ENCODE measurements at places on chromosomes 11 and 22.

DNA sequence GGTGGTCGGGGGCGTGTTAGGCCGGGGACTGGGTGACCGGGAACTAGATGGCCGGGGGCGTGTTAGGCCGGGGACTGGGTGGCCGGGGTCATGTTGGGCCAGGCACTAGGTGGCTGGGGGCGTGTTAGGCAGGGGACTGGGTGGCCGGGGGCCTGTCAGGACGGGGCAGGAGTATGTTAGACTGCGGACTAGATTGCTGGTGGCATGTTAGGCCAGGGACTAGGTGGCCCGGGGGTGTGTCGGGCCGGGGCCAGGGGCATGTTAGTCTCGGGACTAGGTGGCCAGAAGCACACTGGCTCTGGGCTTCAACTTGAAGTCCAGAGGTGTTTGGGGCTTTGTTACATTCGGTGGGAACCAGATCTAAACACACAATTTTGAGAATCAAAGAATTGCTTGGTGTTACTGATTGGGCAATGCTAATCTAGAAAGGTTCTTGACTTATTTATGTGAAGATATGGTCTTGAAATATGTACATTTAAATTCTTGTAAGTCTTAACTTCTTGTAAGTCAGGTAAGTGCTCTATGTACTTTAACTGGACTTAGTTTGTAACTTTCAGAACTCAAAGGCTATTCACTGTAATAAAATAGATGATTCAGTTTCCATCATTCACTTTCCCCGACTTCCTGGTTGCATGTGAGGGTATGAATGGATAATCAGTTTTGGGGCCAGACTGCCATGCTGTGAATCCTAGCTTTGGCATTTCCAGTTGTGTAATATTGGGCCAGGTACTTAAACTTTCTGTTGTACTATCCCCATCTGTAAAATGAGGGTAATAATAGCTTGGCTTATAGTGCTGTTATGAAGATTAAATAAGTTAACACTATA, 1.1 kb downstream of the EXT2 start:
- DNase-seq, result no peak

DNA sequence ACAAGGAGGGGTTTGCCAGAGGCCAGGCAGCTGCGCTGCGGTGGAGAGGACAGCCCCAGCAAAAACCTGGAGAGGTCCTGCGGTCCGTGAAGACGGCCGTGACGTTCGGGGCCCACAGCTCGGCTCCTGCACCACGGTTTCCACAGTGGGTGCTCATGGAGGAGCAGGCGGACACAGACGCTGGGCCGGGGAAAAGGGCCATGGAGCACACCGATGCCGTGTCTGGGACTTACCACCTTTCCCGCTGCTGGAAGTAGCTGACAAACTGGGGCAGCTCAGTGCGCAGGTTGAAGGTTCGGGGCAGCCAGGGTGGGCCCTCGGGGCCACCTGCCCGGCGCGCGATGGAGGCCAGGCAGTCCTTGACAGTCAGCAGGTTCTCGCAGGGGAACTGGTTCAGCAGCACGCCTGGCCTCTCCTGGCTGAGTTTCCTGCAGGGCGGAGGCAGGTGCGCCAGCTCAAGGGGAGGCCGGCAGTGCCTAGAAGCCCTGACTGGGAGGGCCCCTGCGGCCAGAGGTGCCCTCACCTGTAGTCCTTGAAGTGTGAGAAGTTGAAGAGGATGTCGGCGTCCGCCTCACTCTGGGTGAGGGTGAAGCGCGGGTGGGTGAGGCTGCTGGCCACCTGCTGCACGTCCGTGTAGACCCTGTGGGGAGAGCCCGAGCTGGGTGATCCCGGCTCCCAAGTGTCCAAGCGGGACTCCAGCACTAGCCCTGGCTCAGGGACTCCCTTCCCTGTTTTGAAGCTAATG, 12.8 kb downstream of the TTLL12 start:
- DNase-seq, result no peak

- DNase-seq, result no peak
These were observed 244.0 kb downstream of the CASP12 start for GRCh38 chr11:104654181-104654813.

GRCh38 chr11:86222081-86222480, 22.5 kb upstream of the EED start:
- DNase-seq, result no peak

GRCh38 chr11:70826541-70827335, 425.6 kb downstream of the SHANK2 start:
- DNase-seq, result no peak

DNA sequence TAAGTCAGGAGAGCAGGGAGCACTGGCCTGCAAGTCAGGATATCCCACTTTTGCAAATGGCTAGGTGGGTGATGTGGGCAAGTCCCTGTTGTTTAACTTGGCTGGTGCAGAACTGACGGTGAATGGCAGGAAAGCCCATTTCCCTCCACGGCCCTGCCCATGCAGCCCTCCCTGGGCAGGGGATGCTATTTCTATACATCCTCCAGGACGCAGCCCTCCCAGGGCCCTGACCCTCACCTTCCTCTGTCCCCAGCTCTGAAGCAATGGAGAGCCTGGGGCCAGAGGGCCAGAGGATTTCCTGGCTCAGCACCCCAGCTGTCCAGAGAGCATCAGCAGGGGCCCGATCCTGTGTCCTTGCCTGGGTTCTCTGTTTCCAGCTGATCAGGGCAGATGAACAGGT, 91.3 kb downstream of the TSPAN18 start:
- no peak for DNase-seq

- DNase-seq, result no peak
These were observed 6.0 kb upstream of the OR10D3 start for GRCh38 chr11:124176925-124177715.

DNA sequence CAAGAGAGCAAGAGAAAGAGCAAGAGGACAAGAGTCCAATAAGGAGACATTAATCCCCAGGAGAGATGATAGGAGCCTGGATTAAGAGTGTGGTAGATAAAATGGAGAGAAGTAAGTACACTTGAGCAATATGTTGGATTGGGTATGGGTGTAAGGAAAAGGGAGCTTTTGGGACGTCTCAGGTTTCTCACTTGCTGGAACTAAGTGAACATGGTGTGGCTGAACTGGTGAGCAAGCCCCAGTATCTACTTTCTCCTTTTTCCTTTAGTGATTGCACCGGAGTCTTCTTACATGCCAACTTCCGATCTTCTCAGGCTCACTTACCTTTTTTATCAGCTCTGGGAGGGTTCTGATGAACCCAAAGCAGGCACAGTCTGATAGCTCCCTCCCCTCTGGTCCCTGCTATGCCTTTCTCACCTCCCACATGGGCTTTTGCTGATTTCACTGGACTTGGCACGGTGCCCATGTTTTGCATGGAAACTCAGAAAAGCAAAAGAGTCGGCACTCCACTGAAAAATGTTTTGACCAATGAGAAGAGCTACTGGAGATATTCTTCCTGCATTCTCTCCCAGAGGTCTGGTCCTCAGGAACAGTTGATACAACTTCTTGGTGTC, 14.5 kb upstream of the APLNR start:
- DNase-seq, result peak; percentile 40

- no peak for DNase-seq
These were observed 66.2 kb upstream of the LMO1 start for GRCh38 chr11:8329847-8330361.

- peak; percentile 49 for DNase-seq
These were observed 9.8 kb upstream of the DDX10 start for GRCh38 chr11:108654994-108655631.

GRCh38 chr22:49305966-49306631, 521.6 kb downstream of the BRD1 start:
- no peak for DNase-seq

- DNase-seq, result no peak
These were observed 77.4 kb downstream of the MS4A13 start for GRCh38 chr11:60592601-60593000.

DNA sequence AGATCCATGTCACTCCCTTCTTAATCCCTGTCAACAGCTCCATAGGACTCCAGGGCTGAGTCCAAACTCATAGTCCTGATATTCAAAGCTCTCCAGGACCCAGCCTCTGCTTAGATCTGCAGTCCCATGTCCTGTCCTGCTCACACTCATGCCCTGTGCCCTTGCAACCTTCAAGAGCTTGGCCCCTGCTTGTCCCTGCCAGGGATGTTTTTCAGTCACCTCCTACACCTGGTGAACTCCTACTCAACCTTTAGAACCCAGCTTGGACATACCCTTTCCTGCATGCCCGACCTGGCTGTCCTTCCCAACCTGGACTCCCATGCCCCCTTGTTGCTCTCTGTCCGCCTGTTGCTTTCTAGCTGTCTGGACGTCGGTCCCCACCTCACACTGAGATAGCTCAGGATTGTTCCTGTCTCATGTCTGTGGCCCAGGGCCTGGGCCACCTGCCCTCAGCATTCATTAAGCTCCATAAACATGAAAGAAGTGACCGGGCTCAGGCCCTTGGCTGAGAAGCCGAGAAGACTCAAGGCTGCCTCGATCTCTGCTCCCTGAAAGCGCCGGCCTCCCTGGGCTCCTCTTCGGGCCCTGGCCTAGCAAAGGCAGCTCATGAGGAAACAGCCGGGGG, 48.8 kb upstream of the RTL6 start:
- no peak for DNase-seq

GRCh38 chr11:62546244-62546928, at the start of gene AHNAK:
Gene AHNAK, minus strand, starts transcription at chr11:62546806. Its CDS starts 10,708 bp downstream, at chr11:62536098.
- no peak for DNase-seq

DNA sequence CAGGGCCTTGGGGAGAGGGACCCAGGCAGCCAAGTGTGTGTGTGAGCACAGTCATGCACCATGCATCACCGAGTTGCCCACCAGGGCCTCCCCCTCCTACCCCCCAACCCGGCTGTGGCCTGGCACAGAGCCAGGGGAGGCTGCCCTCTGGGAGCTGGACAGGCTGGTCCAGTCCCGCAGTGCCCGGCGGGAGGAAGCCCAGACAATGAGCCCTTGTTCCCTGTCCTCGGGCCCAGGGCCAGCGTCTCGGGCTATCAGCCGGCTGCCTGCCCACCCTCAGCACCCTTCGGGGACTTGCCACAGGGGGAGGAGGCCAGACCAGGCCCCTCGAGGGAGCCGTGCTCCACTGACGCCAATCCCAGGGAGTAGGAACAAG, 4.5 kb downstream of the LRRC75B start:
- no peak for DNase-seq

- no peak for DNase-seq
These were observed 1.2 kb downstream of the SIK3 start for GRCh38 chr11:117097014-117097388.

- peak; percentile 36 for DNase-seq
These were observed 40.3 kb downstream of the OR5B17 start for GRCh38 chr11:58318532-58318931.

DNA sequence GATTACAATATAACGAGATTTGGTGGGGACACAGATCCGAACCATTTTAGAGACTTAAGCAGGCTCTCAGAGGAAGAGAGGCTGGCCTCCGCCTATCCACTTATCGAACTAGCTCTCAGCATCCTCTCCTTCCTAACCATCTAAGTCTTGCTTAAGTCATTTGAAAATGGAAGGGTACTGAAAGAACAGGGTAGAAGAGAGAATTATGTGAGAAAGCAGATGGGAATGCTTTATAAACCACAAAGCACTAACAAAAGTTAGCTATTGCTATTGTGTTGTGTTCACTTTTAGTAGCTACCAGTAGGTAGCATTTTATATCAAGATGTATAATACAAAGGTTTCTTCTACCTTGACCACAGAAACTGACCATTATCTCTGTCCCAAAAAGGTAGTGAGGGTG, 153.4 kb upstream of the CADM1 start:
- no peak for DNase-seq

DNA sequence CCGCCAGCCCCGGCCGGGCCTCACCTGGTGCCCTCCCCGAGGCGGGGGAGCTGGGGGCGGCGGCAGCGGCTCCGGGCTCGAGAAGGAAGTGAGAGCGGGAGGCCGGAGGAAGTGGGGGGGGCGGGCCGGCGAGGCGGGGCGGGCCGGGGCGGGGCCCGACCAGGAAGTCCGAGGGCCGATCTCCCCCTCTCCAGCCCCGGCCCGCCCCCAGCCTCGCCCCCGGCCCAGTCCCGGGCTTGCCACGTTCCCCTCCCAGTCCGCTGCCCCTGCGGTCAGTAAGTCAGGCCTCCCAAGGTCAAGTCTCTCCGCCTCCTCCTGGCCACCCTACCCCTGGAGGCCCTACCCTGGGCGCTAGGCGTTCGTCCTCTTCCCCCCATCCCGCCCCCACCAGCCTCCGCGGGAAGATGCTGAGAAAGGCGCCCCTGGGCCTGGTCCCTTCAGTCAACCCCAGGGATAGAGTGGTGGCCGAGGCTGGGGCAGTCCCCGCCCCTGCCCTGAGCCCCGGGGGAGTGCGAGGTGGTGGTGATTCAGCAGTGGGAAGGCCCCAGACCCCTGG, at the start of gene RHOG:
Gene RHOG, minus strand, starts transcription at position 90 of the 556 bp plus-strand sequence. CDS start 12,821 bp downstream, outside the sequence.
- no peak for DNase-seq

GRCh38 chr11:12103411-12104225, 6.8 kb upstream of the MICAL2 start:
- no peak for DNase-seq

- DNase-seq, result no peak
These were observed 69.7 kb downstream of the TP53I11 start for GRCh38 chr11:44880953-44881352.

DNA sequence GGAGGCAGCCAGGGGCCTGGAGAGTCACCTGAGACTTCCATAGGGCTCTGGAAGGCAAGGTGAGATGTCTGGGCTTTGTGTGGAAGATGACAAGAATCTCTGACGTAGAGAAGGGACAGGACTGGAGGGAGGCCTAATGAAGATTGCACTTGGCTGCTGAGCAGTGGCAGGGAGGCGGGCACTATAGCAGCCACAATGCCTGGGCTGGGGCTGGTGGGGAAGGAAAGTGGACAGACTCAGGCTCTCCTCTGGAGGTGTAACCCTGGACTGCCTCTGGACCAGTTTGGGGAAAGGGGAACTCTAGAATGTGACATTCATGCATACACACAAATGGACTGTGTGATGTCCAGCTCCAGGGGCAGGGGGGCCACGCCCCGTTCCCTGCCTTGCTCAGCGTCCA, 34.3 kb upstream of the CYP2D6 start:
- no peak for DNase-seq

GRCh38 chr11:61682093-61682732, 2.0 kb downstream of the DAGLA start:
- peak; percentile 47 for DNase-seq
